Small intestine (tissue), 16 donors: ENCODE measurements at places on chromosomes 3 and 15. TPM values are rescaled to one million over a fixed set of nuclear protein-coding genes. Genes with fewer than 3 reads are reported as not detected.
A peak's percentile ranks its signal among the peaks of the same experiment; 100 is the strongest.

GRCh38 chr15:64865998-64866520, 24.3 kb downstream of the PLEKHO2 start:
- DNase-seq, result no peak

- DNase-seq, result no peak
These were observed 205.5 kb upstream of the CD96 start for GRCh38 chr3:111336511-111336910.

DNA sequence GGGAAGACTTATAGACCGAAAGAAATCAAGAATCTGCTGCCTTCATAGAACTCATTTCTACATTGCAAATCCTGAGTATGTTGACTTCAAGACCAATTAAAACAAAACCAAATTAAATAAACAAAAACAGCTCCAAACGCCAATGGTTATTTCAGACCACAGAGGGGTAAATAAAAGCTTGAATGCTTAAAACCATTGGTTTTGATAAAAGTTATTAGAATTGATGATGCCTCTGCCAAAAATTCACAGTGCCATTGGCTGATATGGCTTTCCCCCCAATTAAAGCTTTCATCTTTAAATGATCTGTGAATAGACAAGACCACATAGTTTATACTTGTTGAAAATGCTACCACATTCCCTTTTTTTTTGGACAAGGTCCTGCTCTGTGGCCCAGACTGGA, 188.5 kb downstream of the NFKBIZ start:
- no peak for DNase-seq

DNA sequence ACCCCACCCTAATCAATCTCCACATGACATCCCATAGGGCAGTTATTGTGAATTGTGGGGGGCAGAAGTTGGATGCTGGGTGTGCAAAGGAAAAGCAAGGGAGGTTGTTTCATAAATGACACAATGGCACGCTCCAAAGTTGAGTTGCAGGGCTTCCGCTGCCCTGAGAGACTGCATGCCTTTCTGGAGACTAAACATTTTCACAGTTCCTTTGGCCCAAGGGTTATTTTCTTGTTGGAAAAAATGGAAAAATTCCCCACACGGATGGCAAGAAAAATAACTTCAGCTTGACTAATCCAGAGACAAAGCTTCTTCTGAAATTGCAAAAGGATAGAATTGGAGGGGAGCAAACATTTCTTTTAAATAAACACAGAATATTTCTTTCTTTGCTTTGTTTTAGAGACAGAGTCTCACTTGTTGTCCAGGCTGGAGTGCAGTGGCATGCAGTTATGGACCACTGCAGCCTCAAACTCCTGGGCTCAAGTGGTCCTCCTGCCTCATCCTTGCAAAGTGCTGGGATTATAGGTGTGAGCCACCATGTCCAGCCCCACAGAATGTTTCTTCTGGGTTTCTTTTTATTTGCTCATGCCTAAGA, 19.1 kb upstream of the TPM1 start:
- DNase-seq, result no peak

- no peak for DNase-seq
These were observed 56.8 kb upstream of the TFRC start for GRCh38 chr3:196138482-196139254.

DNA sequence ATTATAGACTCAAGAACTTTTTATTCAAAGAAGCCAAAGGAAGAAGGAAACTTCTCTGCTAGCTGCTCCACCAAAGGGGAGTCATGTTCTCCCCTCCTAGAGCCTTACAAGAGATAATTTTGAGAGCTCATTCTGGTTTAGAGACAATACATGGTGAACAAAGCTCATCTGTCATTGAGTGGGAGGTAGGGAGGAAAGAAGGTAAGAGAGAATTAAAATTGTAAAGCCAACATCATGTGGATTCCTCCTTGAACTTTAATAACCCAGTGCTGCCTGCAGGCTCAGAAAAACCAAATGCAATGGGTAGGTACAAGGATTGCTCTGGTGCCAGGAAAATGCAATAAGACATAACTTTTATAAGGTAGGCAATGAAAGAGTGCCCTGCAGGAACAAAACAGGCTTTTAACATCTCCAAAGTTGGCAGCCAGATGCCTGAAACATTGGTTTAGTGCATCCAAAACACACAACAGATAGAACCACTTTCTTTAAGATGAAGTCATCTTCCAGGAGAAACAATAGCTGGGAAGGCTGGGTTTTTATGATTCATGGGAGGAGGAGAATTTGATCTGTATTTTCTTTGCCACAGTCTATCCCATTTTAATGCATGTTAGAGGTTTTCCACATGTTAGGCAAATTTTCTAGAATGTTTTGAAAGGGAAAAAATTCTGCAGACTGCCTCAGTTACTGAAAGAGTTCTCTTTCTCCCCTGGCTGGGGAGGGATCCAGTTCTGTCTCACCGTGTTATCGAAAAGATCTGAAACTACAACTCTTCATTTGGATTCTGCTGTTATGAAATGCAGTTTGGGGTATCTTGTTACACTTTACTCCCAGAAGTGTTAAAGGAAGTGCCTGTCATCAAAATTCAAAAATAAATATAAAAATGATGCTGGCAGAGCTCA, 11.3 kb upstream of the ARHGEF3 start:
- DNase-seq, result no peak

- no peak for DNase-seq
These were observed 51.9 kb downstream of the SV2B start for GRCh38 chr15:91151781-91152563.

- DNase-seq, result no peak
These were observed 30.2 kb downstream of the ZNF710 start for GRCh38 chr15:90031231-90031791.

DNA sequence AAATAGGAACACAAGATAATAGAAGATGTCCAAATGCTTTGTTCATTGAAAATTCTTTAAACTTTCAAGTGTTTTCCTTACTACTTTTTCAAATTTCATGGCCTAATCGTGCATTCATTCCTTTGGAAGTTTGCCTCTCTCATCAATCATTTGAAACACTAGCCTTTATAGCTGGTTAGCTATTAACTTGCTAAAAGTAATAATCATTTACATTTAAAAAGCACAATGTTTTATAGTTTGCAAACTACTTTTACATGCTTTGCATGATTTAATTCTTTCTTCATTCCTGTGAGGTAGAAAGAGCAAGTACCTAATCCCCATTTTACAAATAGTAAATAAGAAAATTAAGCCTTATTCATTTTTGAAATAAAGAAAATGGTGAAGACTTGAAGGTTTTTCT, 137.4 kb upstream of the SLC7A14 start:
- peak; percentile 17 for DNase-seq

GRCh38 chr3:52493232-52494017, 1.7 kb upstream of the STAB1 start:
- no peak for DNase-seq

DNA sequence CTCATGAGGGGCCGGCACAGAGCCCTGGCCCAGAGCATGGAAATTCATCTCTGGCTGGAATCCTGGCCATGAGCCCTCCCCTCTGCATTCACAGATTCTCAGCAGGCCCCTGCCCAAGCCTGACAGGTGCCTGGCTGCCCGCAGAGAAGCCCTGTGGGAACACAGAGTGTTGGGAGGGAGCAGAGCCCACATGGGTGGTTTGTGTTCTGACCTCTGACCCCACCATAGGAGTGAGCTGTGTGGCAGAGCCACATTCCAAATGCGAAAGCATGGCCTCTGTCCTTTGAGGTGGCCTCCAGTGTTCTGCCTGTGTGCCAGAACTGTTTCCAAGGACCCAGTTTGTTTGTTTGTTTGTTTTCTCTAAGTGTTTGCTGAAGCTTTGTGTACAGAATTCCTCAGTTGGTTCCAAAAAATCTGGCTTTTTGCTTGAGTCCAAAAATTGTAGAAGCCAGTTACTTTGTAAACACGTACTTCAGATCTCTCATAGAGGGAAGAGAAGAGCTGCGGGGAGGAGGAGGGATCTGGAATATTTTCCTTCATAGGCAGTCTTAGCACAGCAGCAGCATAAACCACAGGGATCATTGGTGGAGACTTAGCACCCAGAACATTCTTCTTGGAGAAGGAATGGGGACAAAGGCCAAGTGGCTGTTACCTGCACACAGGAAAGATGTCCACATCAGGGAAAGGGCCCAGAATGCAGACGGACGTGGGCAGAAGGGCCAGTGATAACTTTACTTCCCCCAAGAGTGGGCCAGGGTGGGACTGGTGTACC, 36.0 kb downstream of the GRAMD2A start:
- DNase-seq, result no peak

GRCh38 chr15:85826756-85827515, 32.2 kb upstream of the KLHL25 start:
- no peak for DNase-seq

GRCh38 chr15:96409215-96410138, 79.0 kb downstream of the NR2F2 start:
- peak; percentile 68 for DNase-seq

GRCh38 chr3:57972531-57973111, 35.6 kb upstream of the FLNB start:
- DNase-seq, result peak; percentile 76

- no peak for DNase-seq
These were observed 58.5 kb upstream of the SPATA16 start for GRCh38 chr3:173199568-173199967.

DNA sequence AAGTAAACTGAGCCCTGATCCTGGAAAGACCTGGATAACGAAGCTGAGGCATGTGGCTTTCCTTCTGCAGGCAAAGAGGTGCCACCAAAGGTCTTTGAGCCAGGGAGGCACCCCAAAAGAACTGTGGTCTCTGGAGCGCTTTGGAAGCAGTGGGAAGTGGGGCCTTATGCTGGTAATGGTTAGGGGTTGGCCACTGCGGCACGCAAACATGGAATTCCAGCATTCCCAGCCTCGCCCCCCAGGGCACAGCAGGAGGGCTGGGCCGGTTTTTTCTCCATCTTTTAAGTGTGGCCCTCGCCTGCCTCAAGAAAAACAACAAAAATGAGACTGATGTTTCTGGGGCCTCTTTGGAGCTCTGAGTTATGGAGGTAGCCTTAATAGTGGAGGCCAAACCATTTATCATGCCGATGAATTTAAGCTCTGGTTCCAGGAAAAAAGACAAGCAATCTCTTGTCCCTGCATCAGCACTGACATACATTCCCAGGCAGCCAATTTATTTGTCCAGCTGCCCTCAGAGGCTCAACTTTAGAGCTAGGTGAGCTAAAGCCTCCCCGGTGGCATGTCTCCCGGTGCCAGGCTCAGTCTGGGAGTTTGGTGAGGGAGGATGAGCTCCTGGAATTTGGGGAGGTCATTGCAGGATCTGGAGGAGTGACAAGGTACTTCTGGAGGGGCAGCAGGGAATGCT, 109.0 kb downstream of the TLE3 start:
- no peak for DNase-seq

DNA sequence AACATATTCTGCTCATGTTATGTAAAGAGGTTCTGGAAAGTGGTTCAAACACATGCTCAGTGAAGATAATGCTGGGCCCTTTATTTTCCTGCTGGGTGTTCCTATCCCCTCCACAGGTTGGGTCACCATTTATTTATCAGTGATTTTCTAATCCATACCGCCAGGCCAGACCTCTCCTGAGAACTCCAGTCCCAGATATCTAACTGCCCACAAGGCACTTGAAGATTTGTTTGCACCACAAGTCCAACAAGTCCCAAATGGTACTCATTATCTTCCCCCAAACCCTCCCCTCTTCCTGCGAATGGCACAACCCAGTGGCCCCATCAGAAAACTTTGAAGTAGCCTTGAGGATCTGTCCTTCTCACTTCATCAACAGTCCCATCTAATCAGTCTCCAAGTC, 5.4 kb downstream of the COL6A6 start:
- no peak for DNase-seq

The MLF1 gene
- polyA plus RNA-seq, result not detected

The SERINC4 gene
- 0.24 TPM for polyA plus RNA-seq

The C3orf52 gene
- 4.5 TPM for polyA plus RNA-seq

The GAP43 gene
- polyA plus RNA-seq, result 22.3 TPM

The COX17 gene
- 65.8 TPM for polyA plus RNA-seq

The ICE2 gene
- polyA plus RNA-seq, result 41.0 TPM

The RLBP1 gene
- 0.60 TPM for polyA plus RNA-seq

The DNAH12 gene
- polyA plus RNA-seq, result 0.10 TPM
